ENCODE measurements at places on chromosomes 5 and 9.
A peak's percentile ranks its signal among the peaks of the same experiment; 100 is the strongest.

DNA sequence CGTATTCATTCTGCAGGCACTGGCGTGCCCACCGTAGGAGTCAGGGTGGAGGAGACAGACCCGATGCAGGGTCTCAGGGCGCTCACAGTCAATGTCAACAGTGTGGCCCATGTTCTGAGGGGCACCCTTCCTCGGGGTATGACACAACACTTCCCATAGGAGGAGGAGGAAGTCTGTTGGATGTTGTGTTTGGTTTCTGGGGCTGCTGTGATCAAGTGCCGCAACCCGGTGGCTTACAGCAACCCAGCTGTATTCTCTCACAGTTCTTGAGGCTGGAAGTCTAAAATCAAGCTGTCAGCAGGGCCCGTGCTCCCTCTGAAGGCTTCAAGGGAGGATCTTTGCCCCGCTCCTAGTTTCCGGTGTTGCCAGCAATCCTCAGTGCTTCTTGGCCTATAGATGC is 5.6 kb upstream of the HNRNPAB start:
- DNase-seq: no peak

- no peak for DNase-seq
Observed at GRCh38 chr5:159422910-159423309, 92.6 kb upstream of the IL12B start.

- DNase-seq: no peak
Observed at GRCh38 chr9:112325127-112325526, 8.3 kb downstream of the PTBP3 start.

GRCh38 chr5:126100767-126101166 is 322.4 kb upstream of the GRAMD2B start:
- no peak for DNase-seq

GRCh38 chr9:108234811-108235210 is 621.0 kb downstream of the ACTL7B start:
- peak; percentile 22 for DNase-seq

GRCh38 chr5:154047324-154047723 is 8.6 kb downstream of the MFAP3 start:
- no peak for DNase-seq

GRCh38 chr9:81335879-81336421 is 353.4 kb downstream of the TLE1 start:
- DNase-seq: no peak

- DNase-seq: peak; percentile 52
Observed at GRCh38 chr9:128007566-128008138, 26.9 kb upstream of the EEIG1 start.

DNA sequence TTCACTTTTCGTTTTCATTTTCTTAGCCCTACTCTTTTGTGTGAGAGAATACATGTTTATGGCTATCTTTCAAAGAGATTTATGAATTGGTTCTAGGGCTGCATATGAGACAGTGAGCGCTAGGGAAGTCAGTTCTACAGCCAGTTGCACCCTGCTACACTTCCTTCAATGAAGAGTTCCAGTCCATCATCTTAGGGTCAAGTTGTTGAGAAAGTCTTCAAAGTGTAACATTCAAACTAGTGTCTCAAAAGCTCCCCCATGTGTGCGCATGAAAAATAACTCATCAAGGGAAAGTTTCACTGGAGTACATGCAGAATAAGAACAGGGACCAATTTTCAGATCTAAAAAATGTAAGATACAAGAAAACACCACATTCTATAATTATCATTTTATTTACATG is 317.2 kb downstream of the DEPDC1B start:
- peak; percentile 50 for DNase-seq

DNA sequence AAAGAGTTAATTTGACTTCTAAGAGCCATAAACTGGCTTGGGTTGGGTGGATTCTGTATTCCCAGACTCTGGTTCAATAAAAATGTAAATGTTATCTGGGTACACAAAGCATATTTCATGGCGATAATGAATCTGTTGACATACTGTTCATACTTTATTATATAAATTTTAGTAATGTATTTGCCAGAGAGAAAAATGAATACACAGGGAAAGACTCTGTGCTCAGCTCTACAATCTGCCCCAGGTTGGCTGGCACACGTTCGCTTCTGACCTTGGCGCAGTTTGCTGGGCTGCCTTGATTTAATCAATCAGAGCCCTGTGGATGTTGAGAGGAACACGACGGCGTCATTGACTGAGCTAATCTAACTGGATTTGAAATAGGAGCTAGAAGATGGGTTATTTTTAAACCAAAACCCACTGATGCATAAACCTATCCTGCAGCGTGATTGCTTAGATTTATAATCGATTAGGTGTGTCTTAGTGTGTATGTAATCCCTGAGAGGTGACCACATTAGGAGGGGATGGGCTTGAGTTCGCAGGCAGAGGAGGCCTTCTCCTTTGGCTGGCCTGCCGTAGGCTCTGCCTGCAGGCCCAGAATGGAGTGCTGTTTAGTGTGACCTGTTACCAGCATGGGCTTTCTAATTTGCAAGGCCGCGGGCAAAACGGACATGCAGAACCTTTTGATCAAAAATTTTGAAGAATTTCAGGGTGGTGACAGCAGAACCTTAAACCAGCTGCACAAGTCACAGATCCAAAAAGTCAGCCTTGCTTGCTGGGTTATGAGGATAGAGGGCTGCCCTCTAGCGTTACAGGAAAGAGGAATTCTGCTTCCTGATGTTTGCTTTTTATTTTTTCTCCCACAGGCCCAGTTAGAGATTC is 3.9 kb upstream of the ADCY2 start:
- no peak for DNase-seq

GRCh38 chr5:26700759-26701384 is 337.5 kb downstream of the CDH9 start:
- DNase-seq: no peak
